ENCODE measurements at places on chromosomes 7 and 10.

DNA sequence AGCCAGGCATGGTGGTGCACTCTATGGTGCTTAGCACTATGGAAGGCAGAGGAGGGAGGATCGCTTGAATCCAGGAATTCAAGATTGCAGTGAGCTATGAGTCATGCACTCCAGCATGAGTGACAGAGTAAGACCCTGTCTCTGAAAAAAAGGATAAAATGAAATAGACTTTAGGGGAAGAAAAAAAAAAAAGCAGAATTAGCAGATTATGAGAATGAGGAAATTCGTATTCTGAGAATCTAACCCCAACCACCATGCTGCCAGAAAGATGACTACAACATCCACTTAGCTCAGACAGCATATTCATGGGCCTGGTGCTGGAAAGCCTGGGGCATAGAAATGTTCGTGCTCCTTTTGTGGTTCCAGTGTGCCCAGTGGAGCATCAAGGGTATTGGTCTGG is 63.3 kb downstream of the TMEM26 start:
- no peak for DNase-seq

- no peak for DNase-seq
These were observed 6.4 kb downstream of the DRGX start for GRCh38 chr10:49389361-49389933.

DNA sequence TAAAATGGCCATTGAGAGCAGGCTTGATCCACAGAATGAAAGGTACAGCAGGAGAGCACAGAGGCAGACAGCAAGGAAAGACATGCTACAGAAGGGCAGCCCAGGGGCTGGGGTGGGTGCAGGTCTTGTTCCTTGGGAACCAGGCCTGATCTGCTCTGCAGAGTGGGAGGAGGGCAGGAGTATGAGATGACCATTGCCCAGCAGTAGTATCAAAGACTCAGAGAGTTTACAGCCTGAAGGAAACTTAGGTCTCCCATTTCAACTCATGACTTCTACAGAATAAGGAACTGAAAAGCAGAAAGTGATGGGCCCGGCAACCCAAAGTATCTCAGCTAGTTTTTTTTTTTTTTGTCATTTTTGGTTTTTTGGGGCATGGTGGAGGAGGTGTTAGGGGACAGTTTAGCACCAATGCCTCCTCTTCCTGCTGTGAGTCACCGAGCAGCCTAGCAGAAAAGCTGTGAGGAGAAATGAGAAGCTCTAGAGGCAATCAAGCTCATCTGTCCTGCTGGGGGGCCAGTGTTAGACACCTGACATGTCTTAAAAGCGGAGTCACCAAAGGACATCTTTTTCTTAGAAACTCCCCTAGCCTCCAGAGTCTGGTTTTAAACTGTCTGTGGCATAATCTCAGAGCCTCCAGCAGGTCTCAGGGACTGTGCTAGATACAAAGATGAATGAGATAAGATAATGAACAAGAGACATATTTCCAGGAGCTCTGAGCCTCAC is 34.3 kb upstream of the HERPUD2 start:
- DNase-seq = no peak

DNA sequence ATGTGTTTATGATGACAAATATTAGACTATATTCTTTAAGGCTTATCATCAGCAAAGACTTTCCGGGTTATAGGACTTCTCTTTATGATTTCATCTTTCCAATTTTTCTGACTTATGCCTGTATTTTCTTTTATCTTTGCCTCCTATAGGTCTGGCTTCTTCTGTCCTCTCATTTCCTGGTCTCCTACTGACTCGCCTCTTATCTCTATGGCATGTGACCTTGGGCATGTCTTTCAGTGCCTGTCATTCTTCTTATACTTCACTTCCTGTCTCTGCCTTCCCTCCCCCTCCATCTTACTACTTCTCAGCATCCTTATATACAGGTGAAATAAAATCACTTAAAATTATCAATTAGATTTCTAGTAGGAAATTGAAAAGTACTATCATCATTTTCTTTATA is 42.2 kb downstream of the PCDH15 start:
- DNase-seq = no peak

DNA sequence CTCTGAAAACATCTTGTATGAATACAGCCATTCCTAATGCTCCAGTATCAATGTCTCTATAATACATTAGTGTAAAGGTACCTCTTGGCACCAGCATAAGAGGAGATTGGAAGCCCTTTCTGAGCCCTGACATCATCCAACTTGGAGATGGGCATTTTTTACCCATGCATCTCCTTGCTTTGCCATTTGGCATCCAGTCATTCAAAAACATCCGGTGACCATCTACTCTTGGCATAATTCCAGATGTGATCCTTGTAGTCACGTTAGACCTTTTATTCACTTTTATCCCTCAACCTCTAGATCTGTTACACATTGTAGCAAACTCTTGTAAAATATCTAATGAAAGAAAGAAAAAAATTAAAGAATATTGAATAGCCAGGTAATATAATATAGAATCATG is 17.9 kb upstream of the SGMS1 start:
- no peak for DNase-seq

- no peak for DNase-seq
These were observed 77.7 kb upstream of the DIP2C start for GRCh38 chr10:767211-767610.

DNA sequence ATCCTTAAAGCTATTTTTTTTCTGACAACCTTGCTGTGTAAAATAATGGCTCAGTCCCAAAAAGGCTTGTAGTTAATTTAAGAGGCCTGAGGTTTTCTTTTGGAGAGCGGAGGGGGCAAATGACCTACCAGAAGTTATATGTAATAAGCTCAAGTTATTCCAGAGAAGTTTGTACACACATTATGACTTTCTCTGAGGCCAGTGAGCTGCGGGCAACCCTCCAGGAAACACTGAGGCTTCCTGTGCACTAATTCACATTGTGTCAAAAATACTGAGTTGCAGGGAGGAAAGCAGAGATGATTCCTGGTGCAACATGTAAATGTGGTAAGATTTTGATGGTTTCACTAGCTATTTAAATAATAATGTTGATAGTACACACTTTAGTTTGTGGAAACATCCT is 188.6 kb downstream of the DIP2C start:
- DNase-seq = no peak

- no peak for DNase-seq
These were observed at the start of gene TBATA for GRCh38 chr10:70785190-70785589. Gene TBATA (minus strand): TSS chr10:70785377. CDS start chr10:70783379, 1,998 bp downstream.

DNA sequence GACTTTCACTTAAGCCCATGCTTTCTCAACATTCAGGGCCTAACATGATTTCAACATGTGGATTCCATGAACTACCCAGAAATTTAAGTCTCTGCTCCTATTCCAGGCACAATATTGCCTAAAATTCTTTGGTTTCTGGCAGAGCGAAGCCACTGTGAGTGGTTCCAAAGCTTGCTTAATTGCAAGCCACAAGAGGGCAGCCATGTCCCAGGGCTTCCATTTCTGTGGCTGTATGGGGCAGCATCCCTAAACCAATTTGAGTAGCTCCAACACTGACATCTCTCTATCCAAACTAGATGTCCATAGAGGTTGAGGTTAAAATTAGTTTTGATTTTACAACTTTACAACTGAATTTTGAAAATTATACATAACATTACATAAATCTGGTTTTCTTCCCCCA is 56.3 kb upstream of the MDFIC start:
- DNase-seq = no peak

Data from left renal cortex interstitium (tissue), 4 donors.